ENCODE measurements at places on chromosomes 5 and 9.

DNA sequence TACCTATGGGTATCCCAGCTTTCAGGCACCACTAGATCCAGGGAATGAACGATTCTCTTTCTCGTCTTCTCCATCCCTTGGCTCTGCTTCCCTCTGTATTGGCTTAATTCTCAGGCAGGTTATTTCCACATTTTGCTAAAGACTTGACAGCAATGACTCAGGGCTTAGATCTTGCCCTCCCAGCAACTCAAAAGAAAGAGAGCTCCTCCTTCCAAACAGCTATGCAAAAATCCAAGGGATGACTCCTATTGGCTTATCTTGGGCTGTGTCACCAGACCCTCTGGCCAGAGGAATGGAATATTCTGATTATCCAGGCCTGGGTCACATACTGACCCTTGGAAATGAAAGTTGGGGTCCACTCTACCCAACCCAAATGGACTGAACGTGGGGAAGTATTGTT is 270.2 kb downstream of the NTRK2 start:
- DNase-seq = no peak

DNA sequence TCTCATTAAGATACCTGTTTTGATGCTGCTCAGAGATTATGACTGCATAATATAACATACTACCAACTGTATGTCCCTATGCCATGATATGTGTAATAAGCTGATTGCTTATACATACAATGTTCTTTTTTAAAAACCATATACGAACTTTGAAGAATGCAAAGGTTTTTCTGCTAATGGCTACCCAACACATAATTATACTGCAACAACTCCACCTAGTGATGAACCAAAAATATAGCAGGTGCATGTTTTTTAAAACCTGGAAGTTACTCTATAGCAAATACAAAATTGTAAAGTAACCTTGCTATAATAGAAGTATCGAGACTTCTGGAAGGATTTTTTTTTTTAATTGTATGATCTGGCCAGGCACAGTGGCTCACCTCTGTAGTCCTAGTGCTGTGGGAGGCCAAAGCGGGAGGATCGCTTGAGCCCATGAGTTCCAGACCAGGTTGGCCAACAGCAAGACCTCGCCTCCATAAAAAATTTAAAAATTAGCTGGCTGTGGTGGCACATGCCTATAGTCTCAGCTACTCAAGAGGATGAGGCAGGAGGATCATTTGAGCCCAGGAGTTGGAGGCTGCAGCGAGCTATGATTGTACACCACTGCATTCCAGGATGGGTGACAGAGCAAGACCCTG is 49.1 kb downstream of the HOMER1 start:
- DNase-seq = no peak

DNA sequence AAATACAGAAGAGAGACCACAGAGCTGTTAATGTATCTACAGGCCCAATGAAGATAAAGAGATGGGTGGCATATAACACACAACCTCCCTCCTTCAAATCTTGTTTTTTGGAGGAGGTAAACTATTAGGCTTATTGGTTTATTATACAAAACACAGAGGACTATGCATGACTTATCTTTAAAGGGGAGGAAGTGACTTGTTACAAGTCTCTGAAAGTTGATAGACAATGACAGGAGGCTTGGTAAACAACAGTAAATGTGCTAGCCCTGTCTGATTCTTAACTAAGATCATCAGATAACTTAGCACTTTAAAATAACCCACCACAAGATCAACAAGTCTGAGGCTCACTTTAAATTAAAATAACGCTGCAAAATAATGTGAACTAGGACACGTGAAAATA is 219.0 kb downstream of the MLLT3 start:
- DNase-seq = no peak

DNA sequence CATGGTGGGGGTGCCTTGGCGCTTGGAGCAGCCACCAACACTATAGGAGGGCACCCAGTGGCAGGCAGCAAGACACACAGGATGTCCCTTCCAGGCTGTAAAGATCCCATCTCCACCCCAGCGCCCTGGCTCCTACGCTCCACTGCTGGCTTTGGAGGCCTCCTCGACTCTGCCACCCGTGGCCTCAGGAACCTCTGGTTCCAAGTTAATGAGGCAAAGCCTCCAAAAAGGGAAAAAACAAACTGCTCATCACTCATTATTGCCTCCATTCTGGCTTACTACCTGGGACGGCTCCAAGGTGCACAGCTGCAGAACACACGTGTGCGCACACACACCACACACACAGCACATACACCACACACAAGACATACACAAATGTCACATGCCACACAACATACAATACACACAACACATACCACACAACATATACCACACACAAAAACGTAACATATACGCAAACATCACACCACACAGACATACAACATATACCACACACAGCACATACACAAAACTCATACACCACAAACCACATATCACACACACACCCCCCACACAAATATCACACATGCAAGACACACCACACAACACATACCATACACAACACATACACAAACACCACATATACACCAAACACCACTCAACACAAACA is 45.3 kb downstream of the ROR2 start:
- DNase-seq = no peak

GRCh38 chr5:109743041-109743531 is 53.4 kb downstream of the MAN2A1 start:
- DNase-seq = no peak

DNA sequence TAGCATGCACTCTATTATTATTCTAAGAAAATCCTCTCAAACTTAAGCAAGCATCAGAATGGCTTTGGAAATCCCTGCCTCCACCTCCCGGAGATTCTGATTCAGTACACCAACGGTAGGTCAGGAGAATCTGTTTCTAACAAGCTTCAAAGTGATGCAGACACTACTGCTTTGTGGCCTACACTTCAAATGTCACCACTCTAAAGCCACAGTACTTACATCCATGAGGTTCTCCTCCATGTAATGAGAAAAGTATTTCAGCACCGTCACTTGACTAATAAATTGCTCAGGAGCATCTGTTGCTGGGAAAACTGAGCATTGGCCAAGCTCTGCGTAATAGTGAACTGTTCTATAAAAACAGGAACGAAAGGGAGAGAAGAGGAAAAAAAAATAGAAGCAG is 4.8 kb downstream of the PLK2 start:
- no peak for DNase-seq

DNA sequence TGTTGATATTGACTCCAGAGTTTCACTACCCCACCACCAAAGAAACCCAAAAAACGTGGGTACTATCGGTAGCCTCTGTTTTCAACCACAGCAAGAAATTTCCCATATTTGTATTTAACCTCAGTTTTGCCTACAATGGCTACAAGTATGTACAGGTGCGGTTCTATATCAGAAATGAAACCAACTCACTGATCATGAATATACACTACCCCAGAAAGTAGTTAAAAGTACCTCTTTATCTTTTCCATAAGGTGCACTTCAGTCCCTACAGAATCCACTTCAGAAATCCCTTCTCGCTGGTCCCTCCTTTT is 140.6 kb upstream of the SLC12A2 start:
- DNase-seq = no peak

DNA sequence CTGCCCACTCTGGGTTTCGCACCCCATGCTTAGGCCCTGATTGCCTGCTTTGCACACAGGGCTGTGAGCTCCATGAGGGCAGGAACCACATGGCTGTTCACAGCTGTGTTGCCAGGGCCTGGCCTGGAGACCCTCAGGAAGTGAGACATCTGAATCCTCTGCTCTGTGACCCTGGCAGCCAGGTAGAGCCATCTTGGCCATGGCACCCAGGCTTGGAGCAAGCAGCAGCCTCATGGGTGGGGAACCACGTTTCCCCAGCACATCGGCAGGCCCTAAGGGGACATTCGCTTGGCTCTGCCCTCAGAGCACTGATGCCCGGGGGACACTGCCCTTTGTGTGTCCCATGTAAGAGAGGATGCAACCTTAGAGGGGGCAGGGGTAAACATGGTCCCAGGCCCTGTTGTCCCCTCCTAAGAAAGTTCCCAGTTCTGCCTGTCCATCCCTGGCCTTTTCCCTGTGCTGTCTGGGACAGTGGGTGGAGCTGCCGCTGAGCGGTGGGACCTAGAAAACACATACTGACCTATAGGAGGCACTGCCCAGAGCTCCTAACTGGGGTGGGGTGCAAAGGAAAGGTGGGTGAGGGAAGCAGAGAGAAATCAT is 144.1 kb upstream of the IER5L start:
- DNase-seq = no peak

- DNase-seq = no peak
These were observed 794 bp upstream of the LRRC14B start for GRCh38 chr5:190366-191035.

DNA sequence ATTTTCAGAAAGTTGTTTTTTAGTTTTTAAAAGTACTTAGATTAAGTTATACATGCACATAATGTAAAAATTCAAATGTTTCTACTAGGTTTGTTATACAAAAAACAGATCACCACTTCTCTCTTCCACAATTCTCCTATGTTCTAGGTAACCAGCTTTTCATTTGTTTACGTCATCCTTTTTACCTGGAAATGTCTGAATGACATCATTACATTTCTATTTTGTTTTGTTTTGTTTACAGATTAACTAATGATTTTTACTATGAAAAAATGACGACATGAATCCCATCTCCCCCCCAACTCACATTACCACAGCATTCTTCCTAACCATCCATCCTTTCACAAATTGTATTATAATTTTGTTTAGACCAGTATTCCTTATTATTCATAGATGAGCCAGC is 1709.2 kb downstream of the EFNA5 start:
- DNase-seq = no peak

GRCh38 chr5:32014096-32014745 is 159.9 kb downstream of the GOLPH3 start:
- no peak for DNase-seq

DNA sequence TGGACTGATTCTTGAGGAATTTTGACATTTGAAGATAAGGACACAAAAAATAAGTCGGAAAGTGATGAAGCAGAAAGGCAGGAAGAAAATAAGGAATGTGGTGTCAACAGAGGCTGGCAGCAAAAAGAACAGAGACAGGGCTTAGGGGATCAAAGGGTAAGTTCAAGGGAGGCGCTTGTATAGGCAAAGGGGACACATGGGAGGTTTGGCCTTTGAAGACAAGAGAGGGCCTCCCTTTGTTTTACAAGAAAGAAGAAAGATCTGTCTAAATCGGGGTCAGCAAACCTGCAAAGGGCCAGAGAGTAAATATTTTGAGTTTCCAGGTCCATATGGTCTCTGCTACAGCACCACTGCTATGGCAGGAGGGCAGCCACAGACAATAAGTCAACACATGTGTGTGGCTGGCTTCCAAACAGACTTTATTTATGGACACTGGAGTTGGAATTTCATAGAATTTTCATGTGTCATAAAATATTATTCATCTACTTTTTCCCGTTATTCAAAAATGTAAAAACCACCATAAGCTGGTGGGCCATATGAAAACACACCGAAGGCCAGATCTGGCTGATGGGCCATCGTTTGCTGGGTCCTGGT is 112.0 kb upstream of the FBXL7 start:
- DNase-seq = no peak

DNA sequence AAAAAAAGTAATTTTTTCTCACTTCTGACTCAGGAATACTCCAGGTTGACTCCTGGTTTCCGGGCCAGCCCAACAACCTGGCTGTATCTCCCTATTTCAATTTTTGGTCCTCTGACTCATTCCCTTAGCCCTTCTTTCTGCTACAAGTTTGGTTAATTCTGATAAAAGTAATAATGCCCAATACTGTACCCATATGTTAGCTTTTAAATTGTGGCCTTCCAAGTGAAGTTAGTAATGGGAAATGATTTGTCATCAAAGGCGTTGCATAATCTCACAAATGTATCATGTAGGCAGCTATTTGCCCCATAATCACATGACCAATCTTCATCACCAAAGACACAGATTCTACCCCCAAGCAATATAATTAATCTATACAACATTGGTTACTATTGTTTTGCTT is 31.1 kb upstream of the BNC2 start:
- DNase-seq = peak; percentile 11

Measured in keratinocyte (primary cell).